ENCODE measurements at places on chromosomes 3 and 15.

GRCh38 chr3:7607676-7608075 is 746.8 kb downstream of the GRM7 start:
- DNase-seq = no peak

- DNase-seq = no peak
Observed at GRCh38 chr15:36805278-36805677, 225.9 kb downstream of the CDIN1 start.

DNA sequence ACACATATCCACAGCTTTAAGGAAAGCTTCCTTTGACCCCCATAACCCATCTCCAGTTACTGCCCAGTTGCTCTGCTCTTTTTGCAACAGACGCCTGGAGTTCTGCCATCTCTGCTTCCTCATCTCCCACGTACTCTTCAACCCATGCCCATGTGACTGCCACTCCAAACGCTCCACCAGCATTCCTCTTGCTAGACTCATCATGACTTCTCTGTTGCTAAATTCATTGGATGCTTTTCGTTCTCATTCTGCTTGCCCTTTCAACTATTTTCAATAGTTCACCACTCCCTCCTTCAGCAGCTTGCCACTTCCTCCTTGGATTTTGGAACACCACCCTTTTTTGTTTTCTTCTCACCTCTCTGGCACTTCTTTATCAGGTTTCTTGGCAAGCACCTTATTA is 2.7 kb upstream of the KNSTRN start:
- DNase-seq = no peak

DNA sequence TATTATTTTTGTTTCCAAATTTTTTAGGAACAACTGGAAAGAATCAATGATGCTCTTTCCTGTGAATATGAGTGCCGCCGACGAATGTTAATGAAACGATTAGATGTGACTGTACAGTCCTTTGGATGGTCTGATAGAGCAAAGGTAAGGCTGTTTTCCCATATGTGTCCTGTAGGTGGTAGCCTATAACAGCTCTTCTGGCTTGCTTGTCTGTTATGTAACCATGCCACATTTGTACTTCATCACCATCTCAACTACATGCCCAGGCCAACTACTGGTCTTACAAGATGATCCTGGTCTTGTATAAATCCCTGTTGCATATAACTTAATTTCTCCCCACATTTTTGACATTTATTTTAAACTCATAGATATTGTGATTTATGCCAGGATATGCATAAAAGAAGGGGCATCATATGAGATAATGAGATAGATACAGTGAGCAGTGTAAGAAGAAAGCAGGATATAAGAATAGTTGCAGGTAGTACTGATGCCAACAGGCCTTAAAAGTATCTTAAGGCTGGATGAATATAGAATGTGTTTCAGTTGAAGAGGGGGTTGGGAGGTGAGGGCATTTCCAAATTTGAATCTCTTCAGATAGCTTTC is 20.3 kb downstream of the FAM98B start:
- peak; percentile 54 for DNase-seq

- no peak for DNase-seq
Observed at GRCh38 chr3:43932921-43933320, 242.2 kb downstream of the ABHD5 start.

- DNase-seq = no peak
Observed at GRCh38 chr15:77904901-77905300, 172.6 kb downstream of the TBC1D2B start.

GRCh38 chr15:72173864-72174550 is 23.6 kb downstream of the GRAMD2A start:
- DNase-seq = no peak

- DNase-seq = peak; percentile 19
Observed at GRCh38 chr3:52531860-52532516, 1.7 kb downstream of the NT5DC2 start.

- no peak for DNase-seq
Observed at GRCh38 chr15:65525622-65526021, 4.6 kb upstream of the HACD3 start.

GRCh38 chr3:181454451-181455027 is 257.2 kb upstream of the SOX2 start:
- DNase-seq = no peak

DNA sequence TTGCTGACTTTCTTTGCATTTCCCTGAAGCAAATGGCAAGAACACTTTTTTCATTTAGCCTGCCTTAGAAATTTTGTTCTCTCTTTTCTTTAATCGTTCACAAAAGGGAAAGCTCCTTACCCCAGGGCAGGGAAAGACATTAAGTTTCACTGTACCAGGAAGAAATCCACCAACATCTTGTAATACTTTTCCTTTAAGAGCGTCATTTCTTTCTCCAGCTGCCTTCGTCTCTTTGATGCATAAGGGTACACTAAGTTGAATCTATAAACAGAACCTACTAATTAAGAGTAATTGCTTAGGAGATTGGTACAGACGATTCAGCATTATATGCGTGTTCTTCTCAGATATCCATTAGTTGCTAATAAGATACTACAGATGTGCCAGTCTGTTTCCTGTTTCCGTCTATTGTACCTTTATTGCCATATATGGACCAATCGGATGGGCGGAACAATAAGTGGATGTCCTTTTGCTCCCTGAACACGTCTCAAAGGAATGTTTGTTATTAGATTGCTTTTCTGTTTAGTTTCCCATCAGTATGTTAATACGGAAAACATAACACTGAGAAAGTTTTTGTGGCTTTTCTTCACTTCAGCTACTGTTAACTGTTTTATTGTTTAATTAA is 276.7 kb upstream of the RARB start:
- DNase-seq = no peak

DNA sequence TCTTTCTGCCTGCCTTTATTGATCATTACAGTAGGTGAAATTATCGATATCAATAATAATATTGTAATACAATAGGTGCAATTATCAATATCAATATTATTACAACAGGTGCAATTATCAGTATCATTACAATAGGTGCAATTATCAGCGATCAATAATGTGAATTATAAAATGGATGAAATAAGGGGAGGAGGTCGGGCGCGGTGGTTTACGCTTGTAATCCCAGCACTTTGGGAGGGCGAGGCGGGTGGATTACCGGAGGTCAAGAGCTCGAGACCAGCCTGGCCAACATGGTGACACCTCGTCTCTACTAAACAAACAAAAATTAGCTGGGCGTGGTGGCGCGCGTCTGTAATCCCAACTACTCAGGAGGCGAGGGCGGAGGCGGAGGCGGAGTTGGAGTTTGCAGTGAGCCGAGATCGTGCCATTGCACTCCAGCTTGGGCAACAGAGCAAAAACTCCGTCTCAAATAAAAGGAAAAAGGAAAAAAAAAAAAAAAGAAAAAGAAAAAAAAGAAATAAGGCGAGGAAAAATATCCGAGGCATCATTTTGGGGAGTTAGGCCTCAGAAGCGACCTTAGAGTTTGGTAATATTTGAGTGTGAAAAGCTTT is 611 bp upstream of the BNIP2 start:
- DNase-seq = no peak

DNA sequence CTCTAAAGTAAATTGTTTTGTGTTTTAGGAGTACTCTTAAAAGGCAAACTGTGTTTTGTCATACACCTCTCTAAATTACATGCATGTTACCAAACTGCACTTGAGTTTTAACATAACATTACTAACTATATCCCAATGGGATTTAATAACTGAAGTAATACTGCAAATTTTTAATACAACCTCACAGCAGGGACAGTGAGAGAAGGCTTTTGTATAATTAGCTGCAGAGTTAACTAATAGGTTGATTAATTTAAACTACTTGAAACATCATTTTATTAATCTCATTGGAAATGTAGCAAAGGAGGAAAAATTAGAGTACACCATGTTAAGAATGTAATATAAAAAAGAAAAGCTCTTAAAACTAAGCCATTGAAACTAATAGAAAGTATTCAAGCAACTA is 417.3 kb downstream of the CADM2 start:
- DNase-seq = no peak

GRCh38 chr15:29449136-29449535 is 179.5 kb upstream of the NSMCE3 start:
- no peak for DNase-seq

GRCh38 chr15:68821190-68821840 is 620 bp upstream of the ANP32A start:
- DNase-seq = no peak

DNA sequence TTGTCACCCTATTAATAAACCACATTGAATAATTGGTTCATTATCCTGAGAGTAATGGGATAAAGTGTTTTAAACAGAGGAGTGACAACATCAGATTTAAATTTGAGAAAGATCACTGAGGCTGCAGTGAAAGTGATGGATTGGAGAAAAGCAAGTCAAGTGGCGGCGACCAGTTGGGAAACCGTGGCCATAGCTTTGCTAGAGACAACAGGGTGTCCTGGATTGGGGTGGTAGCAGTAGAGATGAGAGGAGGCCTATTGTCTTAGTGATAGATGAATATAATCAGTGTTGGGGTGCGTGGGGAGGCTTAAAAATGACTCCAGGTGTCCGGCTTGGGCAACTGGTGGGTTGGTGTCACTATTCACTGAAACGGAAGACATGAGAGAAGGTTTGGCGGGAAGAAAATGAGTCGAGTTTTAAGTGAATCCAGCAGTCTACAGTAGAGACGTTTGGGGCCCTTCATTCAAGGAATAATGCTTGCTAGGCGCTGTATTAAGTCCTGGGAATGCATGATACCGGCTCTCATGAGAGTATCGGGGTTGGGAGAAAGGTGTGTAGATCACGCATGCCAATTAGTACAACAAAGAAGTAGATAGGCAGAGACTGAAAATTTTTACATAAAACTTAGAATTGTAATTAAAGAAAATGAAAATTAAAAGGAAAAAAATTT is 819 bp downstream of the NEK4 start:
- no peak for DNase-seq

- no peak for DNase-seq
Observed at GRCh38 chr3:9280451-9281219, 31.2 kb upstream of the SRGAP3 start.

GRCh38 chr3:182129740-182130139 is 418.0 kb downstream of the SOX2 start:
- no peak for DNase-seq

DNA sequence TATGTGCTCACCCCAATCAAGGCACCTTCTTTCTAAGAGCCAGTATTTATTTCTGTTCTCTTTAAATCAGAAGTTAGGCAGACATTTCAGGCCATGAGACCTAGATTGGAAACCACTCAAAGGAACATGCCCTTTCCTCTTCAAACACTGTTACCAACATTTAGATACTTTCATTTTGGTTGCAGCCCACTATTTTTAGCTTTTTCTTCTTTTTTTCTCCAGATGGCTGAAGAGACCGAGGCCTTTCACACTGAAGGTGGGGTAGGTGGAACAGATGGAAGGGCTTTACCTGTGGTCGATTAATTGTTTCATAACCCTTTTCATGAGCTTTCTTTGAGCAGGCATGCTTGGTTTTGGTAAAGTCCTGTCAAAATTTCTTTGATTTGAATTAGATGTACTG is 10.9 kb upstream of the LZTFL1 start:
- peak; percentile 35 for DNase-seq

GRCh38 chr3:109569135-109569846 is 231.9 kb upstream of the DPPA4 start:
- no peak for DNase-seq

- DNase-seq = no peak
Observed at GRCh38 chr3:57999417-58000115, 8.7 kb upstream of the FLNB start.

DNA sequence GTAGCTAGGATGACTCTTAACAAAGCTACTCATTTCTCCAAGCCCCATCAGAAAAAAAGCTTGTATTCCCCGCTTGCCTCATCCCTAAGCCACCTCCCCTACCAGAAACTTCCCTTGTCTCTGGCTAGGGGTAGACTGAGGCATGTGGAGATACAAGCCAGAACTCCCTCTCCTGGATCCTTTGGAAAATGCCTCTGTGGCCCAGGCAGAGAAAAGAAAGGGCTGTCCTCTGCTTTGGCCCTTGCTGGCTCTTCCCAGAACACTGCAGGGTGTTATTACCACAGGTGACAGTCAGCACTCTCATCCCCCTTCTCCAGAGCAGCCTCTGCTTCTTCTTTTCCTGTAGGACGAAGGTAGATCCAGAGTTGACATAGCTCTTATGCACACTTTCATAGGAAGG is 15.2 kb downstream of the RMDN3 start:
- no peak for DNase-seq

GRCh38 chr15:84894736-84895425 is 10.4 kb downstream of the SLC28A1 start:
- no peak for DNase-seq

GRCh38 chr3:171615686-171616085 is 155.5 kb upstream of the TNIK start:
- no peak for DNase-seq

DNA sequence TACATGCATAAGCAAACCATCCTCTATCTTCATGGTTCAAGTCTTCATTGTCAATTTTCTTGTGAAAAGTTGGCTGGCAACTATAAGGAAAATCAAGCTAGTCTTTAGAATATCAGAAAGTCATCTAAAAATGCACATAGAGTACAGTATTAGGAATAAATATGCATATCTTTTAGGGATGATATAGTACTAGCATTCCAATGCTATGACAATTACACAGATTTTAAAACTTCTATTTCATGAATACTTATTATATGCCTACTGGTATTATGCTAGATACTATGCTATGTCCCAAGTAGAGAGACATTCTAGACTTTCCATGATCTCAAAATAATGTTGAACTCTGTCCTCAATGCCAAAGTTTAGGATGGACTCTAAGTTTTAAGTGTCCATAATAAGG is 81.3 kb upstream of the NAALADL2 start:
- DNase-seq = no peak

GRCh38 chr3:45125550-45126026 is 20.6 kb downstream of the CDCP1 start:
- no peak for DNase-seq

- no peak for DNase-seq
Observed at GRCh38 chr3:1117843-1118473, 25.1 kb downstream of the CNTN6 start.

- DNase-seq = peak; percentile 55
Observed at GRCh38 chr15:74132681-74133651, 2.6 kb downstream of the ISLR2 start.

DNA sequence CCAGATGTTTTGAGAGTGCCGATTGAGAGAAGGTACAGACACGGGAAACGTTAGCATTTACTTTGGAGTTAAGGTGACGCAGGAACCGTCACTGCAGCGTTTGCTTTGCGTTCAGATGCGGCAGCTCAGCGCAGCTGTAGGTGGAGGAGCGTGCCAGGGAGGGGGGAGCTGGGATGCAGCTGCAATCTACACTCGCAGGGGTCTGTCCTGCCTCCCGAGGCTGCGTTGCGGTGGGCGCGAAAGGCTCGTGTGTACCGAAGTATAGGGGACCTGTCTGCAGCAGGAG is 425 bp upstream of the FYTTD1 start:
- DNase-seq = peak; percentile 68

GRCh38 chr3:150063237-150063636 is 92.5 kb upstream of the PFN2 start:
- DNase-seq = no peak

- no peak for DNase-seq
Observed at GRCh38 chr15:73773428-73773827, 20.3 kb upstream of the INSYN1 start.

DNA sequence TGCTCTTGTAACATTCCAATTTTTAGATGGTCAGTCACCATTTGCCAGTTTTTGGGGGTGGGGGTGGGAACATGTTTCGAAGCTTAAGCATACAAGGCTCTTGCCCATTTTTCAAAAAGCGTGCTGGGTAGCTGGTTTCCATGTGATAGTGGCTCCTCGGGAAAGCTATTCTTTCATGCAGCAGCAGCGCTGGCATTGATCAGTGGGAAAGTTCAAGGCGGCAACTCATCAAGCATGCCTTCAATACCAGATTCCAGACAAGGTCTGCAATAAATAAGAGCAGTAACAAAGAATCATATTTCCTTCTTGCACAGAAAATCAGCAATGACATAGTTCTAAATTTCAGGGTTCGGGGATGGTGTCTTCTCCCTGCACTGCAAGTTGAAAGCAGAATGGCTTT is 133.5 kb upstream of the ONECUT1 start:
- DNase-seq = no peak

GRCh38 chr3:113247675-113248458 is 36.5 kb downstream of the BOC start:
- DNase-seq = no peak

Data from GM20000 (cell line).